ENCODE measurements at places on chromosomes 1 and 21.

DNA sequence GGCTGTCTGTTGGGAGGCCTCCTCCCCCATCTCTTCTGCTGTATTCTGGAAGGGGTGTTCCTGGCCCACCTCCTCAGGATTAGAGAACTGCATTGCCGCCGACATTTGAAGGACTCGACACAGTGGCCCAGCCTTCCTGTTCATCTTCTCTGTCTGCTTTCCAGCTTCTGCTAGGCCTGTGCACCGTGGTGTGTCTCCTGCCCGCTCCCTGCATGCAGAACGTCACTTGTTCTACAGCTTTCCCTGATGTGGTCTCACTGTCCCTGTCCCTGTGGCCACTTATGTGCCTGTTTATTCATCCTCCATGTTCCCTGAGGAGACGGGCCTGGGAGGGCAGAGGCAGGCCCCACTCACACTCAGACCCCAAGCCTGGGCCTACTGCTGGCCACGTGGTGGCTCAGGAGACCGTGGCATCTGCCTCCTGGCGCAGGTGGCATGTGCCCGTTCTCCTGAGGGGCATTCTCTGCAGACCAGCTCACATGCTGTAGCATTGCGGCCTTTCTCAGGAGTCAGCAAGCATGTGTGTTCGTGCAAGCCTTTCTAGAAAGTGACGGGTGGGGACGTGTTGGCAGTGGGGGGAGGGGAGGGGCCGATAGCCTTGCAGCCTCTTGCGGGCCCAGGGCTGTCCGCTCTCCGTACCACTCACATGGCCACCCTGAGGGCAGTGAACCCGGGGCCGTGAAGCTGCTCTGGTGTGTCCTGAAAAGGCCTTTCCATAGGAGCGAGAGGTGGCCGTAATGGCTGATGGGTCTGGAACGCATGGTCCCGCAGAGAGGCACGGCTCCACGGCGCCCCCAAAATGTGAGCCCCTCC is 35.9 kb downstream of the POFUT2 start:
- DNase-seq: no peak

DNA sequence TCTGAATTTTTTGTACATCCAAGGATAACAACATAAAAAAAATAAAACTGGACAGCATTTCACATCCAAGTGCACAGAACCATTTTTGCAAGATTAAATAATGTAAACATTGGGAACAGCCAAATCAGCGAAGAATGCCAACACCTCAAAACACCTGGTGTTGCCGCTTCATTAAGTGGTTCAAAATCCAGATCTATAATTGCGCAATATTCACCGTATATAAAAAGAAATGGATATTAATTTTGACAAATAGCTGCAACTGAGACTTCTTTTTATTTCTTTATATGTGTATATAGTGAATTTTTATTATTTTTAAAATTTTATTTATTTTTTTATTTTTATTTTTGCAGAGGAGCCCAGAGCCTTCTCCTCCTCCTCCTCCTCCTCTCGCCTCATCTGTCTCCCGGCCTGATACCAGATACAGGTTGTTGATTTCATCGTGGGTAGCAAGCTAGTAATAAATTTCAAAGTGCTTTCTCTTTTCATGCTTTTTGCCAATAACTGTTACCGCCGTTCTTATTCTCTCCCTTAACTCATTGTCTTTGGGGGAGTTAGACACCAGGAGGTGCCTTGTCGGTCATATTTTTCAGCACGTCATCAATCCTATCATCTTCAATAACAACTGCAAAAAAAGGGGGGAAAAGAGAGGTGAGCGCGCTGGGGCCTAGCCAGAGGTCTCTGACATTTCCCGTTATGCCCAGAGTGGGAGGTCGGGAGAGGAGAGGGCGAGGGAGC is 2.7 kb downstream of the CAMK2N1 start:
- DNase-seq: no peak

- no peak for DNase-seq
Observed at GRCh38 chr1:172356620-172357019, 63.9 kb upstream of the C1orf105 start.

- no peak for DNase-seq
Observed at GRCh38 chr1:63746129-63746864, 27.5 kb upstream of the ROR1 start.

DNA sequence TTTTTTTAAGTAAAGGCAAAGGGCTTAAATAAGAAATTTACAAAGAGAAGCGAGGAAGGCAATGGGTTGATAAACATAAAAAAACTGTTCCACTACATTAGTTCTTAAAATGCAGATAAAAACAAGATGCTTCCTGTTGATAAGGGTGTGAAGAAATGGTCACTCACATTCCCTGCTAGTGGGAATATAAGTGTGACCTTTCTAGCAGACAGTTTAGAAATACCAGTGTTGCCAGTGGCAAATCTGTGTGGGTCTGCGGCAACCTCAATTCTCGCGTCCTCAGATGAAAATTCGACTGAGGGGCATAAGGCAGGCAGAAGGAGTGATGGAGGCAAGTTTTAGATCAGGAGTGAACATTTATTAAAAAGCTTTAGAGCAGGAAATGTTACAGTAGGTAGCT is 151.1 kb downstream of the NTNG1 start:
- DNase-seq: no peak

DNA sequence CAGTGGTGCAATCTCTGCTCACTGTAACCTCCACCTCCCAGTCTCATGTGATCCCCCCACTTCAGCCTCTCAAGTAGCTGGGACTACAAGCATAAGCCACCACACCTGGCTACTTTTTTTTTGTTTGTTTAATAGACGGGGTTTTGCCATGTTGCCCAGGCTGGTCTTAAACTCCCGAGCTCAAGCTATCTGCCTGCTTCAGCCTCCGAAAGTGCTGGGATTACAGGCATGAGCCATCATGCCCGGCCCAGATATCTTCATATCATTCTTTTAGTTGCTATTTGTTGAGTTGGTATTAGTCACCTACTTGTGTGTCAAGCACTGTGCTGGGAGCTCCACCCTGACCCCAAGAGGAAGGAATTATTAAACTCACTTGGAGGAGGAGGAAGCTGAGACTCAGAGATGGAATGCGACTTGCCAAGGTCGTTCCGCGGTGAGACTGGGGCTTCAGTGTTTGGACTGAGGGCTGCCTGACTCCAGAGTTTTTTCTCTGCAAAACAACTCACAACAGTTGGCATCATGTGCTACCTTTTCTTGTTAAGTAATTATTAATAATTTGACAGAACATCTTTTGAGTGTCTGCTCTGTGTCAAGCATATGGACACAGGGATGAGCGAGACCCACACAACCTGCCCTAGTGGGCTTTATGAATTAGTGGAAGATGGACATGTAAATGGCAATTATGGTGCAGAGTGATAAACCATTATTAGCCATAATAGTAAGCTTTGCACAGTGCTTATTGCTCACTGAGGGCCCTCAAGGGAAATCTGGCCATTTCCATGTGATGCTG is 132.0 kb downstream of the FOXD2 start:
- no peak for DNase-seq

GRCh38 chr1:111656086-111657017 is 36.8 kb downstream of the RAP1A start:
- no peak for DNase-seq

DNA sequence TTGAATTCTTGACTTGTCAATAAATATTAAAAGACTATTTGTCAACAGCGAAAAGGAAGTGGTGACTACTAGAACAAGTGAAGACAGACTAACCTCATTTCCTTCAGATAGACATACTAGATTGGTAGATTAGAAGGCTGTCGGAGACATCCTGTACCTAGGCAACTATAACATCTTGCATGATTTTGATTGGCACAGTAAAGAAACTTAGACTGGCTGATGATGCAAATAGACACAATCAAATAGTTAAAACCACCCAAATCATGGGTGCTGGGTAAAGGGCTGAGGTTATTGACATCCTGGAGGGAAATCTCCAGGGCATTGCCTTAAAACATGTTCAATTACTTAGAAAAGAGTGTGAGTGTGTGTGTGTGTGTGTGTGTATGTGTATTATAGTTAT is 85.9 kb upstream of the EDEM3 start:
- DNase-seq: no peak

DNA sequence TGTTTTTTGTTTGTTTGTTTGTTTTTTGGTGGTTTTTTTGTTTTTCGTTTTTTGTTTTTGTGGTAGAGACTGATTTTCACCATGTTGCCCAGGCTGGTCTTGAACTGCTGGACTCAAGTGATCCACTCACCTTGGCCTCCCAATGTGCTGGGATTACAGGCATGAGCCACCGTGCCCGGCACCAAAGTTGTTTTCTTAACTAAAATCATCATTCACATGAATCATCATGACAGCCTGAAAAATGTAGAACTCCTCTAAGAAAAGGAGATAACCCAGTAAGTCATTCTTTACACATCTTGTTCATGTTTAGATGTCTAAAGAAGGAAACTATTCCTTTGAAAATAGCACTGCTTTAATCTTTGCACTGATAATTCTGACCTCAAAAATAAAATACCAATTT is 37.5 kb downstream of the DISP1 start:
- DNase-seq: no peak

DNA sequence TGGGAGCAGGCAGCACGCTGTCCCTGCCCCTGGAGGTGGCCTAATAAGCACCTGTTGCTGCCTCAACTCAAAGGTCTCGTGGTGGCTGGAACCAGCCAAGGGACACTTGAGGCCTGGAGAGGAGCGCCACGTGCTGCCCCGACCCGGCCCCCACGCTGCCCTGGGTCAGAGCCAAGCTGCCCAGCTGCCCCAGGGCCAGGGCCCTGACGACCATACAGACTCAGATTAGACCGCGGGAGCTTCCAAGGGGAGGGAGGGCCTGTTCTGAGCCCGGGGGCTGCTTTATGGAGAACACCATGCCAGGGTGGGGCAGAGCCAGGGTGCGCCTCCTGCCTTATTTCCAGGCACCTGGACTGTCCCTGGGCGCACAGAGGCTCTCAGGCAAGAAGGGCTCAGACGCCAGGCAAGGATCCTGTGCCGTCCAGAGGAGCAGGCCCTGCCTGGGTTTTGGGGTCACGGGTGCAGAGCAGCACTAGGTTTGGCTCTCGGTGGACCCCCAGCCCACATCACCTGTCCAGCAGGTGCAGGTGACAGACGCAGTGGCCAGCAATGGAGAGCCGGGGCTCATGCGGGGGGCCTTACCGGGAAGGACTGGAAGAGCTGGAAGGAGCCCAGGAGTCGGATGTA is 18.6 kb downstream of the KRTAP10-1 start:
- DNase-seq: no peak

DNA sequence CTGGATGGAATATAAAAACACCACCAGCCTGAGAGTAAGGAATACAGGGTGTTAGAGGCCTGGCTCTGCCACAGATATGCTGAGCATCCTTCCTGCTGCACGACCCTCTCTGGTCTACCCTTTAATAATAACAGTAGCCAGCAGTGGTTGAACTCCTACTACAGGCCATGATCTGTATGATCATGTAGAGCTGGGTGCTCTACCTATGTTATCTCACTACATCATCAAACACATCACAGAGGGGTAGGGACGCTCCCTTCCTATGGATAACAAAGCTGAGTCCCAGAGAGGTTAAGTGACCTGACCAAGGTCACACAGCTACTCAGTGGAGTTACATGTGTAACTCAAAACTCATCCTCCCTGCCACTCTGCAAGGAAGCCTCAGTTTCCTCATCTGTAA is 13.0 kb upstream of the MYOM3 start:
- no peak for DNase-seq

DNA sequence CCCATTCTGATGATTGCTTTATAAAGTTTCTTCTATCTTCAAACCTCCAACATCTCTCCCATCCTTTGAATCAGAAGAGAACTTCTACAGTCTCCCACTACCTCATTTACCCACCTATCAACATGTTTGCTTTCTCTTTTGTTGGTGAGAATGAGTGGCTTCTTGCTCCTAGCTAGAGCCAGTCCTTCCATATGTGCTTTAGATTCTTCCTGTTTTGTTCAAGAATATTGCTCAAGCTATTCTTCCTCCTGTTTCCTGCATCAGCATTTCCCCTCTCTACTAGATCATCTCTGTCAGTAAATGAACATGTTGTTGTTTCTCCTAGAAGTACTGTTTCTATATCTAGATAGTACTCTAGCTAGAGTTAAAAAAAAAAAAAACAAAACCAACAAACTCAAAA is 6.3 kb downstream of the ATF6 start:
- no peak for DNase-seq

GRCh38 chr1:10980841-10981727 is 31.4 kb upstream of the TARDBP start:
- DNase-seq: no peak

- DNase-seq: no peak
Observed at GRCh38 chr1:168671782-168672181, 57.2 kb downstream of the DPT start.

DNA sequence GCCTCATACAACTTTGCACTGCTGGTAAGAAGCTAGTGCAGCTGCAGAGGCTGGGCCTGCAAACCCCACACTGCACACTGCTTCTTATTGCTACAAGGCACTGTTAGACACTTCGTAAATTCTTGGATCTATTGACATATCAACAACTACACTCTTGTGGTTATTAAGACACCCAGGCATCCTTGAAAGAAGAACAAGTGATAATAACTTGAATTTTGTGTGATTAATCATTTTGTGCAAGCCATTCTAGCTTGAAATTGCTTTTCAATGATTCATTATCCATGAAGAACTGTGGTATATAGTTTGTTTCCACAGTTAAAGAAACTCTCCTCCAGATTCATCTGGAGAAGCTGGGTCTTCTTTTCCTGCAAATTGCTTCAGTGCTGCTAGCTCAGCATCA is 33.7 kb upstream of the IFI44L start:
- DNase-seq: no peak

DNA sequence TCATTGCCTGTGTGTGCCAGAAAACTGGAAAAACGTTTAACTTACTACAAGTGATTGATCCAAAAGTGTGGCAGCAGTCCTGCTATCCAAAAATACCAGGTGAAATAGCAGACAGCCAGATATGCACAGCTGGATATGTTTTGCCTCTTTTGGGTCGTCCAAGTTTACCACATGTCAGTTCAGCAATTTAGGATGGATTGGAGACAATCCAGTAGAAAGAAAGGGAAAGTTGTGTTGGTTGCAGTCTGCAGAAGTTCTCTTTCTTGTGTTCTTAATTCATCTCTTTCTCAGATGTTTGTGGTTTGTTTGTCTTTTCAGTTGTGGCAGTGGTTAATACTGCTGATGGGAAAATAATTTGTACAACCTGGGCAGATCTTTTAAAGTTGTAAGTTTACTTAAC is 645.0 kb downstream of the PTPRC start:
- DNase-seq: no peak

GRCh38 chr1:104402178-104402577 is 652.5 kb downstream of the AMY1C start:
- no peak for DNase-seq

- DNase-seq: no peak
Observed at GRCh38 chr1:50109647-50110075, 941 bp downstream of the ELAVL4 start.

DNA sequence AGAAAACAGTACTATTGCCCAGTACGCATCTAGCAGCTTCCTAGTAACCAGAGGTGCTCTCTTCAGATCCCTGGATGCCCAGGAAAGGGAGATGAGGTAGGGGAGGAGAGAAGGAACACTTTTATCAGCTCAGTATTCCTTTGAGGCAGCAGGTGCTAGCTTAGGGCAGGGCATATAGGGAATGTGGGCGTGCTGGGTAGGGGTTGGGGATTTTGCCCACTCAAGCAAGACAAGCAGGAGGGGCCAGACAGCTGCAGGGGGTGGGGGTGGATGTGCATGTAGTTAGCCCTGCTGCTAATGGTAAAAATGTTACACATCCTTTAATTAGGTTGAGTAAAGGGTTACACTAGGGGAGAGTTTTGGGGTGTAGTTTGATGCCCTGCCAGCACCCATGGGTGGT is 18.1 kb upstream of the AVPR1B start:
- DNase-seq: no peak

GRCh38 chr21:42568376-42568775 is 54.7 kb downstream of the SLC37A1 start:
- DNase-seq: no peak

Measured in stimulated activated CD4-positive, alpha-beta T cell treated with anti-CD3 and anti-CD28 coated beads, Interleukin-1b, Interleukin-23, amount 100 ng/mL, for 1 hour (primary cell).